ENCODE measurements at places on chromosomes 16 and 17. TPM values are rescaled to one million over a fixed set of nuclear protein-coding genes. Genes with fewer than 3 reads are reported as not detected.

The TMEM235 gene
- total RNA-seq: not detected

GRCh38 chr16:82389956-82390650, 220.1 kb upstream of the MPHOSPH6 start:
- H3K4me3 ChIP-seq: no peak overlapping the region
- no peaks in the 10 kb centered on the region for H3K27me3 ChIP-seq
- no peaks in the 10 kb centered on the region for H3K4me1 ChIP-seq
- no peak overlapping the region for H3K27ac ChIP-seq
- DNase-seq: no peak

The KRT24 gene
- not detected for total RNA-seq

The OTOP3 gene
- not detected for total RNA-seq

DNA sequence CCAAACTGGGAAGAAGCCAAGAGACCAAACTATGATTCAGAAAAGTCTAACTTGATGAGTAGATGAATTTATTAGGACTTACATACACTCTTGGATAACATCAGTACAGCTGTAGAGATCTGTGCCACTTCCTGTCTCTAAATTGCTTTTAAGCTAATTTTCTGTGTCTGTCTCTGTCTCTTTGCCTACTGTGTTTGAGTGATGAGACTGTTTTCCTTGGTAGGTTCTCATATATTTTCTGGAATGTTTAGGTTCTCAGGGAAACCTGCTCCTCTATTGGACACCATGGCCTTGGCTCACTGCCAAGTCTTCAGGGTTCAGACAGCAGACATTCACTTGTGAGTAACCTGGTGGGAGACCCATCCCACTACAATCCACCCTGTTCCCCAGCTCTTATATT, 103.5 kb upstream of the KIF2B start:
- H3K36me3 ChIP-seq: no peaks in the 10 kb centered on the region
- no peak overlapping the region for H3K27ac ChIP-seq
- no peaks in the 10 kb centered on the region for H3K27me3 ChIP-seq
- H3K4me3 ChIP-seq: no peak overlapping the region
- no peaks in the 10 kb centered on the region for H3K4me1 ChIP-seq
- DNase-seq: no peak

- no peaks in the 10 kb centered on the region for H3K27me3 ChIP-seq
- peaks cover 5% of the 10 kb centered on the region for H3K36me3 ChIP-seq
- H3K4me3 ChIP-seq: no peak overlapping the region
These were observed 27.1 kb downstream of the OGFOD1 start for GRCh38 chr16:56478281-56479049.

DNA sequence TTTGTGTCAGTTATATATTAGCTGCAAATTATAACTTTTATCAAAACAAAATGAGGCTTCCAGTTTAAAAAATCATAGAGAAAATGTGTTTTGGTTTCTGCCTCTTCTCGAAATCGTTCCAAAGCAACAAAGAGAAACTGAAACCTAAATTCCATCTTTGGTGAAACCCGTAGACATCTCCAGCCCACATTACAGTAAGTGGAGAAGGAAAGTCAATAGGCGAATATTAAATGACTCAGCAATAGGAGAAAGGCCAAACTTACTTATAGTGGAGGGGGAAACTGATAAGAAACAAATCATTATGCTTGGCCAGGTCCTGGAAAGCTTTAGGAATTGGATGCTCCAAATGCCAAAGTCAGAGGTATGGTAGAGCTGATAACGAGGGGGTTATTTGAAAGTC, 103.0 kb upstream of the SHISA6 start:
- no peak for DNase-seq
- H3K4me1 ChIP-seq: no peaks in the 10 kb centered on the region
- no peaks in the 10 kb centered on the region for H3K27me3 ChIP-seq
- H3K27ac ChIP-seq: no peak overlapping the region
- H3K36me3 ChIP-seq: peaks cover 1% of the 10 kb centered on the region

The TM4SF5 gene
- not detected for total RNA-seq

DNA sequence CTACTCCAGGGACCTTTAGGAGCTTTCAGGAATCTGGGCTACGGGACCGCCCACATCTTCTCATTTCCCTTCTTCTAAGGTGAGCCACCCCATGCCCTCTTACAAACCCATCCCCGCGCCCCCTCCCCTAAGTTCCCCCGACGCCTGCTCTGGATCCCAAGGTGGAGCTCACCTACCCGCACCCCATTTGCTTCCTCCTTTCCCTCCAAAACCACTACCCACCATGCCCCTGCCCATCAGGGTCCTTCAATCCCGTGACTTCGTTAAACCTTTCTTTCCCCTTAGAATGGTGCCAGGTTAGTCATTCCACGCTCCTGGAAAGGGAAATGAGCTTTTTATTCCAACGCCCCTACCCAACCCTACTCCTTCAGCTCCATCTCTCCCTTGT, 326 bp upstream of the MTMR4 start:
- no peak overlapping the region for H3K27ac ChIP-seq
- peaks cover 60% of the 10 kb centered on the region for H3K4me1 ChIP-seq
- peaks cover 18% of the 10 kb centered on the region for H3K36me3 ChIP-seq
- no peaks in the 10 kb centered on the region for H3K27me3 ChIP-seq
- H3K4me3 ChIP-seq: peak overlapping the region; percentile 85

GRCh38 chr16:63618896-63619485, 1502.9 kb downstream of the CDH11 start:
- no peaks in the 10 kb centered on the region for H3K27me3 ChIP-seq
- H3K4me3 ChIP-seq: no peak overlapping the region
- no peak overlapping the region for H3K27ac ChIP-seq
- H3K4me1 ChIP-seq: no peaks in the 10 kb centered on the region
- DNase-seq: no peak
- peaks cover 2% of the 10 kb centered on the region for H3K36me3 ChIP-seq

DNA sequence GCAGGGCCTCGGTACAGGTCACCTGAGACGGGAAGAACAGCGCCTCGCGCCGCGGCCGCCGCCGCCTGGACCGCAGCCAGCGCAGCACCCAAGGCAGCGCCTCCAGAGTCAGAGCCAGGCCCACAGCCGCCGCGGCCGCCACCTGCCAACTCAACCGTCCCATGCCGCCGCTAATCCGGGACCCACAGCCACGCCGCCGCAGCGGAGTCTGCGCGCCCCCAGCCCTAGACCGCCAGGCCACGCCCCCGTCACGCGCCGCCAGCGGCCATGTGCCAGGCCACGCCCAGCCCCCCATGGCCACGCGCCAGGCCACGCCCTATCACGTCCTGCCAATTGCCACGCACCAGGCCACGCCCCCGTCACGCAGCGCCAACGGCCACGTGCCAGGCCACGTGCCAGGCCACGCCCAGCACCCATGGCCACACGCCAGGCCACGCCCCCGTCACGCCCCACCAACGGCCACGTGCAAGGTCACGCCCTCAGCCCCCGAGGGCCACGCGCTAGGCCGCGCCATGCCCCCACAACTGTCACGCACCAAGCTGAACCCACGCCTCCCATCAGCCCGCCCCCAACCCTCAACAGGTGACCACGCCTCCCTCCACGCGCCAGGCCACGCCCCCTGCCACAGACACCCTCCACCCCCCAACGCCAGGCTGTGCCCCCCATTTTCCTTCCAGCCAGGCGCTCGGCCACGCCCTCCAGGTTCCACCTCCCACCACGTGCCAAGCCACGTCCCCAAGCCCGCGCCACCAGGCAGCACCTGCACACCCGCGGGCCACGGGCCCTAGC, at the start of gene PLD6:
TSS of gene PLD6 (minus strand) at position 210 of the 789 bp plus-strand sequence. CDS start at position 163, 47 bp downstream.
- H3K4me3 ChIP-seq: peak within 1 kb of the TSS; percentile 90
- peak; percentile 94 for DNase-seq
- H3K36me3 ChIP-seq: peaks cover 1% of the 10 kb centered on the region
- H3K27me3 ChIP-seq: no peaks in the 10 kb centered on the region
- H3K4me1 ChIP-seq: peaks cover 17% of the 10 kb centered on the region
- peak within 1 kb of the TSS; percentile 52 for H3K27ac ChIP-seq

DNA sequence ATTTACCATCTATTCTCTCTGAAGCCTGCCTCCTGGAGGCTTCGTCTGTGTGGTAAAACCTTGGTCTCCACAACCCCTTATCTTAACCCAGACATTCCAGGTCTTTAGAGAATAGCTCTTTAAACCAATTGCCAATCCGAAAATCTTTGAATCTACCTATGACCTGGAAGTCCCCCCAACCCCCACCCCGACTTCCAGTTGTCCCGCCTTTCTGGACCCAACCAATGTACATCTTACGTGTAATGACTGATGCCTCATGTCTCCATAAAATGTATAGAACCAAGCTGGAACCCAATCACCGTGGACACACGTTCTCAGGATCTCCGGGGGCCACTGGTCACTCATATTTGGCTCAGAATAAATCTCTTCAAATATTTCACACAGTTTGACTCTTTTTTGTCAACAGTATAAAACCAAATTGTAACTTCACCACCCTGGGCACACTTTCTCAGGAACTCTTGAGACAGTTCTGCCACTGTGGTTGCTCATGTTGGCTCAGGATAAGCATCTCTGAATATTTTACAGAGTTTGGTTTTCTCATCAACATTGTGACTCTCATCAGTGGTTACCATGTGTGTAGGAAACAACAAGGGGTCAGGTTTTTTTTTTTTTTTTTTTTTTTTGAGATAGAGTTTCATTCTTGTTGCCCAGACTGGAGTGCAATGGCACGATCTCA, 18.1 kb upstream of the DNAH17 start:
- H3K36me3 ChIP-seq: no peaks in the 10 kb centered on the region
- H3K27ac ChIP-seq: no peak overlapping the region
- DNase-seq: no peak
- peaks cover 20% of the 10 kb centered on the region for H3K4me1 ChIP-seq

DNA sequence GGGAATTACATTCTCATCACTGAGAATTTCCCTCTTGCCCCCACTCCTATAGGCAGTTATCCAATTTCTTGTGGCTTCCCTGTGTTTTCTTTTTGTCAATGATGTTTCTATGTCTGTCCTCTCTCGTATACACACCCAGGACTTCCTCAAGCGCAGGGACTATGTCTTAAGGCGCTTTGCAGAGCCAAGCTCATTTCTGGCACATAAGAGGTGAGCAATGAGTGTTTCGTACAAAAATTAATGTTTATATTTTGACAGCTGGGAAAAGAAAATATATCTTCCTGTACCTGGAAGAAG, 947 bp downstream of the DDX42 start:
- H3K4me3 ChIP-seq: peak overlapping the region; percentile 97
- H3K27ac ChIP-seq: peak overlapping the region; percentile 90
- peaks cover 69% of the 10 kb centered on the region for H3K4me1 ChIP-seq
- peaks cover 26% of the 10 kb centered on the region for H3K36me3 ChIP-seq
- H3K27me3 ChIP-seq: no peaks in the 10 kb centered on the region
- no peak for DNase-seq

The USP6 gene
- total RNA-seq: 0.19 TPM

- no peaks in the 10 kb centered on the region for H3K36me3 ChIP-seq
- peaks cover 49% of the 10 kb centered on the region for H3K4me1 ChIP-seq
- no peak for DNase-seq
- H3K4me3 ChIP-seq: peak overlapping the region; percentile 70
- no peak overlapping the region for H3K27ac ChIP-seq
These were observed 5.2 kb downstream of the TBX4 start for GRCh38 chr17:61457226-61457983.

GRCh38 chr16:65667011-65667578, 545.2 kb upstream of the CDH11 start:
- H3K4me3 ChIP-seq: no peak overlapping the region
- H3K36me3 ChIP-seq: no peaks in the 10 kb centered on the region
- no peaks in the 10 kb centered on the region for H3K4me1 ChIP-seq
- no peak for DNase-seq
- no peaks in the 10 kb centered on the region for H3K27me3 ChIP-seq
